ENCODE measurements at places on chromosomes 6 and 20. TPM values are rescaled to one million over a fixed set of nuclear protein-coding genes. Genes with fewer than 3 reads are reported as not detected.
A peak's percentile ranks its signal among the peaks of the same experiment; 100 is the strongest.

- no peak for DNase-seq
- H3K36me3 ChIP-seq, result no peaks in the 10 kb centered on the region
- H3K27me3 ChIP-seq, result peaks cover 6% of the 10 kb centered on the region
- H3K4me1 ChIP-seq, result no peaks in the 10 kb centered on the region
- H3K27ac ChIP-seq, result no peak overlapping the region
- H3K4me3 ChIP-seq, result no peak overlapping the region
Observed at GRCh38 chr20:47960277-47960676, 175.0 kb upstream of the SULF2 start.

- H3K27ac ChIP-seq, result no peak overlapping the region
- H3K36me3 ChIP-seq, result no peaks in the 10 kb centered on the region
- H3K4me1 ChIP-seq, result no peaks in the 10 kb centered on the region
- no peak for DNase-seq
- H3K27me3 ChIP-seq, result no peaks in the 10 kb centered on the region
Observed at GRCh38 chr20:60586269-60587050, 628.2 kb downstream of the CDH26 start.

- no peaks in the 10 kb centered on the region for H3K27me3 ChIP-seq
- H3K4me3 ChIP-seq, result no peak overlapping the region
- peaks cover 17% of the 10 kb centered on the region for H3K4me1 ChIP-seq
Observed at GRCh38 chr6:64750910-64751309, 956.1 kb downstream of the EYS start.

DNA sequence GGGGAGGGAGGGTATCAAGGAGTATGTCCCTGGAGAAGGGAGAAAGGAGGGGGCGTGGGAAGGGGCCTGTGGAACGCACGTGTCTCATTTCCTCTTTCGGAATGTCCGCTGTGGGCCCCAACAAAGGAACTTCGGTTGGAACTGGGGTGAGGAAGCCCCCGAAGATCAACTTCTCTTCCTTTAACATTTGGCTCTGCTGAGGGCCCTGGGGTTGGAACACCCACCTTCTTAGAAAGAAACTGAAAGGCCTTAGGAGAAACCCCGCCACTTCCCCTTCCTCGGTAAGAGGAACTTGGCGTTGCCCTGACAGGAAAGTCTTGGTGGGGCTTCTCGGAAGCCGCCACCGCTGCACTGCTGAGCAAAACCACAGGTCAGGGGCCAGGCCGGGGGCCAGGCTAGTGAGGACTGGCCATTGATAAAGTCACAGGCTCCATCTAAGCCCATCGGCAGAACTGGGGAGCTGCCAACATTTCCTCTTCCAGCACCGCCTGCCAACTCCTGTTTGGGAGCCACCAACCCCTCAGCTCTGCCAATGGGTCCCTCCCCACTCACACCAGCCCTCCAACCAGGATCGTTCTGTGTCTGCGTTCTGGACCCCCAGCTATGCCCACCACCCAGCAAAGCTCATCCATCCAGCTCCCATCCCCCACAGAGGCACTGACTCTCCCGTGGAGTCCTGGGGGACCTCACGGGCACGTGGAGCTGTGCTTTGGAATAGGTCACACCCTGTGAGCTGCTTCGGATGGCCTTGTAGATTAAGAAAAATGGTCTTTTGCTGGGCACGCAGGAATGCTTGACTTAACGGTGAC, 44.8 kb downstream of the FGD2 start:
- peak overlapping the region; percentile 51 for H3K27ac ChIP-seq
- H3K4me3 ChIP-seq, result peak overlapping the region; percentile 38
- H3K27me3 ChIP-seq, result no peaks in the 10 kb centered on the region
- peaks cover 58% of the 10 kb centered on the region for H3K4me1 ChIP-seq
- no peaks in the 10 kb centered on the region for H3K36me3 ChIP-seq

DNA sequence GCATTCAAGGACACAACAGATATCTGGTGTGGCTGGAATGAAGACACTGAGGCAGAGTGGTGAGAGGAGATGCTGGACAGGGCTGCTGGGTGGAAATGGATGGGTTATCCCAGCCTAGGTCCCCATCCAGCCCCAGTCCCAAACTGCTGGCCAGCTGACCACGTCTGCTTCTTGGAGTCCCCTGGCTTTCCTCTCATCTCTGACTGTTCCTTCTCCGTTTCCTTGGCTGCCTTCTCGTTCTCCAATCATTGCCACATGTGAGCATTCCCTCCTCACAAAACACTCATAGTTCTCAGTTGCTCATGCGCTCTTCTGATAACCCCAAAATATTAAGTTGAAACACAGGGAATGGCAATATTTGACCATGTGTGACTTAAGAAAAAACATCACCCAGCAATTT, 31.5 kb downstream of the MAFB start:
- no peak overlapping the region for H3K4me3 ChIP-seq
- no peak for DNase-seq
- no peaks in the 10 kb centered on the region for H3K4me1 ChIP-seq
- H3K27ac ChIP-seq, result no peak overlapping the region

The OR2J3 gene
- not detected for total RNA-seq

DNA sequence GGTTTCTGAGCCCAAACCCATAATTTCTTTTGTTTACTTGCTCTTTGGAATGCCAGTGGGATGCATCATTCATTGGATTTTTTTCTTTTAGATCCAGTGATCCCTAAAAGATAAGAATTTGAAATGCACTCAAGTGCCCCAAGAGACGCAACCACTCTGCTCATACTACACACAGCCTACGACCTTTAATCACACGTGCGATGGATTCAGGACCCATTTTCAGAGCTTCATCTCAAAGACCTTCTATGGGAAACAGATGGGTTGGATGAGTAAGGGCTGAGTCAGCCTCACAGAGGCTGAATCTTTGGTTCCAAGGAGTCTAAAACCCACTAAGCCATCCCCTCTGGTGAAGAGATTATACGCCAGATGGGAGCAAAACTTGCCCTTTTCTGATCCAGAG, 265.5 kb upstream of the EXOC2 start:
- no peak overlapping the region for H3K27ac ChIP-seq
- H3K4me3 ChIP-seq, result no peak overlapping the region
- H3K27me3 ChIP-seq, result no peaks in the 10 kb centered on the region
- H3K4me1 ChIP-seq, result peaks cover 5% of the 10 kb centered on the region
- DNase-seq, result no peak

- no peak overlapping the region for H3K4me3 ChIP-seq
- DNase-seq, result no peak
- no peaks in the 10 kb centered on the region for H3K27me3 ChIP-seq
- H3K4me1 ChIP-seq, result peaks cover 100% of the 10 kb centered on the region
- peak overlapping the region; percentile 77 for H3K27ac ChIP-seq
Observed at GRCh38 chr6:3418496-3419060, 38.3 kb downstream of the SLC22A23 start.

The BPIFB2 gene
- total RNA-seq, result 1.6 TPM

The DSP gene
- 1,087 TPM for total RNA-seq

The ALDH8A1 gene
- total RNA-seq, result not detected

The SLC17A1 gene
- total RNA-seq, result not detected

The PRDM13 gene
- total RNA-seq, result not detected

GRCh38 chr6:40492187-40492586, 95.0 kb downstream of the LRFN2 start:
- H3K4me3 ChIP-seq, result no peak overlapping the region
- no peak overlapping the region for H3K27ac ChIP-seq
- no peak for DNase-seq
- H3K27me3 ChIP-seq, result peaks cover 40% of the 10 kb centered on the region
- no peaks in the 10 kb centered on the region for H3K4me1 ChIP-seq

DNA sequence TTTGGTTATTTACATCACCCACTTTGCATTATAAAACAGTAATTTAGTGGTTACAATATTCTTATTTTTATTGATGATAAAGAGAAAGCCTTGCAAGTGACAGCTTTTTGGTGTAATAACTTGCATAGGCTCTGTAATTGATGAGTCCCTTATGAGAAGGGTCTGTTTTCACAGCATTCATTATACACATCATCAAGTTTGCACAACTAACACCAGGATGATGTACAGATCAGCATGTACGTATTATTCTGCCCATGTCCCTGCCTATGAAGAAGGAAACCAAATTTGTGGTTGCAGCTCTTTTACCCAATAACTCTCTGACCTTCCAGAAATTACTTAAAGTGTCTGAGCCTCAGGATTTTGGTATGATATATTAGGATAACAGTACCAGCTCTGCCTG, 59.2 kb downstream of the CLVS2 start:
- H3K4me1 ChIP-seq, result no peaks in the 10 kb centered on the region
- H3K36me3 ChIP-seq, result no peaks in the 10 kb centered on the region
- no peaks in the 10 kb centered on the region for H3K27me3 ChIP-seq
- no peak overlapping the region for H3K27ac ChIP-seq
- no peak for DNase-seq
- no peak overlapping the region for H3K4me3 ChIP-seq

GRCh38 chr20:16917636-16918035, 169.5 kb downstream of the OTOR start:
- H3K4me3 ChIP-seq, result no peak overlapping the region
- no peaks in the 10 kb centered on the region for H3K27me3 ChIP-seq
- no peak overlapping the region for H3K27ac ChIP-seq
- no peaks in the 10 kb centered on the region for H3K4me1 ChIP-seq
- DNase-seq, result no peak

- H3K36me3 ChIP-seq, result no peaks in the 10 kb centered on the region
- no peaks in the 10 kb centered on the region for H3K27me3 ChIP-seq
- no peak overlapping the region for H3K27ac ChIP-seq
- DNase-seq, result no peak
- no peaks in the 10 kb centered on the region for H3K4me1 ChIP-seq
Observed at GRCh38 chr20:36367907-36368799, 62.0 kb downstream of the DLGAP4 start.

The BPIFB1 gene
- total RNA-seq, result 0.38 TPM

DNA sequence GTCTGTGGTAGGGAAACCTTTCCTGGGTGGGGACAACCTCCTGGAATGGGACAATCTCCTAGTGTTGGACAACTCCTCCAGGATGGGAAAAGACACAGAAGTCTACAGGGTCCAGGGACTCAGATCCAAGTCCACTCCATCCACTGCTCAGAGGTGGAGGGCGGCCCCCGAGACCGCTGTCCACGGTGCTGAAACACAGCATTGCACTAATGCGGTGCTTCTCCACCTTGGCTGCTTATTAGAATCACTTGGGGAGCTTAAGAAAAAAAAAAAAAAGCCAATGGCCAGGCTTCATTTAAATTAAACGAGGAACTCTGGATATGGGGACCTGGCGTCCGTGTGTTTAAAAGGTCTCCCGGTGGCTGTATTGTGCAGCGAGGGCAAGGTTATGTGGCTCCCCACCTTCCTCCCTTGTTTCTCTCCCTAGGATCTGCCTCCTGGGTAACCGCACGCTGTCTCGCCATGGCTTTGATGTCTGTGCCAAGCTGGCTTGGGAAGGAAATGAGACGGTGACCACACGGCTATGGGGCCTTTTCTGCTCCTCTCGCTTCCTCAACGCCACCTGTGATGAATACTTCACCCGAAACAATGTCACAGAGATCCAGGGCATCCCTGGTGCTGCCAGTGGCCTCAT, 12.0 kb downstream of the SLC12A5 start:
- DNase-seq, result no peak
- H3K4me1 ChIP-seq, result no peaks in the 10 kb centered on the region
- no peaks in the 10 kb centered on the region for H3K36me3 ChIP-seq
- H3K27ac ChIP-seq, result no peak overlapping the region
- no peaks in the 10 kb centered on the region for H3K27me3 ChIP-seq
- H3K4me3 ChIP-seq, result no peak overlapping the region

The TPBG gene
- 18.2 TPM for total RNA-seq
